Stimulated activated memory B cell treated with anti-CD40 and anti-IgM and Interleukin-4, amounts not matched to agents 10 μg/mL and 1 μg/mL and 100 μg/mL, for 72 hours (primary cell): ENCODE measurements at places on chromosomes 13 and 19.

GRCh38 chr13:93345024-93345423 lies 118.4 kb downstream of the GPC6 start:
- ATAC-seq: no peak
- H3K36me3 ChIP-seq: no peaks in the 10 kb centered on the region
- H3K4me1 ChIP-seq: no peaks in the 10 kb centered on the region
- H3K27me3 ChIP-seq: no peaks in the 10 kb centered on the region
- no peak overlapping the region for H3K4me3 ChIP-seq

DNA sequence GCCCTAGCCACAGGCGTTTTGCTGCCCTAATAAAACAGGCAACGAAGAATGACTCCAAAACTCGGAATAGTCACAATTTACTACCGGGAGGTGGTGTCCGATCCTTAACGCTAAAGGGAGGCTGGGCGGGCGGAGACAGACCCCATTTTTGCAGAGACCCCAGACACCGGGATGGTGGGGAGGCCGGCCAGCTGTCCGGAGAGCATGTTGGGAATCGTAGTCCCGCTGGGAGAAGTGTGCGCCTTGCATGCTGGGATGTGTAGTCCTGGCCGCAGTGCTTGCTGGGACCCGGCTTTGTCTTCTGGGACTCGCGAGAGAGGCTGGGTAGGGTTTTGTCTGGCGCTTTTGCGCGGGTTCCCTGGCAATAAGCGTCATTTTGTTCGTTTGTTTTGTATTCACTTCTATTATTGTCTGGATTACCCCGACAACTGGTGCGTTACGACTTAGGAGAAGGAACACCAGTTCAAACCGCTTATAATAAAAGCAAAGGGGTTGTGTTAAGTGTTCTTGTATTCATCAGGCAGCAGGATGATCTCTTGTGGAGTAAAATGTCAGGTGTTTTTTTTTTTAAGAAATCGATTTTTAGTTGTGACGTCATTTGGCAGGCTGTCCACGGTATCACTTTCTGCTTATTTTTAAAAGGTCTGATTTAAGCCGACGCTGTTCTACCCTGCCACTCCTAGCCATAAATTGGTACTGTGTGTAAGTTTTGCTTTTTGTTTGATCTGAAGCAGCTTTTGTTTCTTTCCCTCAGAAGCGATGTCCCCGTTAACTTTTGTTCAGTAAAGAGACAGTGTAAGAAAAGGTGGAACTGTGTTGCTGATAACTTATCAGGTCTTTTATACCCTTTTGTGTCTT lies 676 bp upstream of the HSPH1 start:
- H3K27ac ChIP-seq: peak overlapping the region; percentile 97
- H3K27me3 ChIP-seq: no peaks in the 10 kb centered on the region
- peak overlapping the region; percentile 98 for H3K4me3 ChIP-seq
- peaks cover 30% of the 10 kb centered on the region for H3K4me1 ChIP-seq

DNA sequence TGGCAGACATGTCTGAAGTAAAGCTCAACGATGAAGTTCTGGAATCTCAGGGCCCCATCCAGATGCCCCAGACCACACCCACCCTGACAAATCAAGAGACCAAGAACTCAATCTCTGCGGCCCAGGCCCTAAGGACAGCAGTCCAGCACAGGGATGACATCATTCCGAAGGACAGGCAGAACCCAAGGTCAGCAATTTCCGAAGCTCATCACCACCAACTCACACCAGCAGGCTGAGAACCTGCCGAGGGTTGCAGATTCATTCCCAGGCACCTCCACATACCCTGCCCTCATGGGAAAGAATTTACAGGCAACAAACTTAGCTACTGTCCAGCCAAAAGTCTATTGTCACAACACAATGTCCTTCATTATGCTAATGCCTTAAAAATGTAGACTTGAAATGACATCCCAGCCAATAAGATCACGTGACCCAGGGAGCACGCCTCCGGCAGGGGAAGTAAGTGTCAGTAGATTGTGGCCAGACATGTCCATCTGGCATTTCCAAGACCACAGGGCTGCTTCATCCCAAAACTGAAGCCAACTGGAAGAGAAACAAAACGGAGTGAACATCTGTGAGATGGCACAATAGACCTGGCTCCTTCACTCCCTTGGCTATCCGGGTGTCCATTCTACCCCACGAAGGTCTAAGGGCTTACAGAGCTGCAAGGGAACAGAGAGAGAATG lies 98.8 kb downstream of the CRYL1 start:
- H3K36me3 ChIP-seq: peaks cover 38% of the 10 kb centered on the region
- H3K27ac ChIP-seq: no peak overlapping the region
- H3K4me3 ChIP-seq: no peak overlapping the region
- peaks cover 16% of the 10 kb centered on the region for H3K4me1 ChIP-seq
- no peaks in the 10 kb centered on the region for H3K27me3 ChIP-seq
- no peak for ATAC-seq

GRCh38 chr13:32060401-32060878 lies 28.9 kb downstream of the FRY start:
- no peaks in the 10 kb centered on the region for H3K36me3 ChIP-seq
- no peak overlapping the region for H3K4me3 ChIP-seq
- H3K27ac ChIP-seq: no peak overlapping the region
- H3K4me1 ChIP-seq: no peaks in the 10 kb centered on the region

DNA sequence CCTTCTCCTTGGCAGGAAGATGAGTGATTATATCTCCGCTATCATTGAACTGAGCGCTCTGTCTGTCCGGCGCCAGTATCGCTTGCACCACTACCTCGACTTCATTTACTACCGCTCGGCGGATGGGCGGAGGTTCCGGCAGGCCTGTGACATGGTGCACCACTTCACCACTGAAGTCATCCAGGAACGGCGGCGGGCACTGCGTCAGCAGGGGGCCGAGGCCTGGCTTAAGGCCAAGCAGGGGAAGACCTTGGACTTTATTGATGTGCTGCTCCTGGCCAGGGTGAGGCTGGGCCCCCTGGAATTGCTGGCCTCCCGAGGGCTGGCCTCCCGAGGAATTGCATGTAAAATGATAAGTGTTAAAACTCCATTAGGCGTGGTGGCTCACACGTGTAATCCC lies 32.1 kb downstream of the CYP4F22 start:
- peaks cover 35% of the 10 kb centered on the region for H3K27me3 ChIP-seq
- no peaks in the 10 kb centered on the region for H3K36me3 ChIP-seq

- H3K4me1 ChIP-seq: peaks cover 15% of the 10 kb centered on the region
- H3K27me3 ChIP-seq: peaks cover 70% of the 10 kb centered on the region
- no peak for ATAC-seq
Observed at GRCh38 chr19:51462276-51462675, 4.0 kb upstream of the SIGLEC8 start.

- H3K27ac ChIP-seq: no peak overlapping the region
- peaks cover 49% of the 10 kb centered on the region for H3K27me3 ChIP-seq
- H3K4me3 ChIP-seq: no peak overlapping the region
Observed at GRCh38 chr19:15227261-15227660, 5.0 kb downstream of the EPHX3 start.

- ATAC-seq: no peak
- no peaks in the 10 kb centered on the region for H3K27me3 ChIP-seq
Observed at GRCh38 chr19:16266586-16266942, 58.1 kb upstream of the KLF2 start.

DNA sequence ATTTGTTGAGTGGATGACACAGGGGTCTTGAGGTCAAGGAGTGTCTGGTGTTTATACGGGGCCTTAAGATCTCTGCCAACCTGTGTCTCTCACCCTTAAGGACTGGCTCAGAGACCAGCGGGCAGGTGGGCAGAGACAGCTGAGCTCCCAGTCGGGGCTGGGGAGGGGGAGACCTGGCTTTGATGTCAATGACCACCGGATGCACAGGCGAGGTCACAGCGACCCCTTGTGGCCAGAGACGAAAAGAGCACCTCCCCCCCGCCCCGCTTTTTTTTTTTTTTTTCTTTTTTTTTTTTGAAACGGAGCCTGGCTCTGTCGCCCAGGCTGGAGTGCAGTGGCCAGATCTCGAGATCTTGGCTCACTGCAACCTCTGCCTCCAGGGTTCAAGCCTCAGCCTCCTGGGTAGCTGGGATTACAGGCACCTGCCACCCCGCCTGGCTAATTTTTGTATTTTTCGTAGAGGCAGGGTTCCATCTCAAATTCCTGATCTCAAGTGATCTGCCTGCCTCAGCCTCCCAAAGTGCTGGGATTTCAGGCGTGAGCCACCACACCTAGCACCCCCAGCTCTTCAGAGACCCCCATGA lies 12.1 kb upstream of the KLK14 start:
- H3K36me3 ChIP-seq: peaks cover 26% of the 10 kb centered on the region
- peaks cover 11% of the 10 kb centered on the region for H3K4me1 ChIP-seq
- ATAC-seq: no peak

DNA sequence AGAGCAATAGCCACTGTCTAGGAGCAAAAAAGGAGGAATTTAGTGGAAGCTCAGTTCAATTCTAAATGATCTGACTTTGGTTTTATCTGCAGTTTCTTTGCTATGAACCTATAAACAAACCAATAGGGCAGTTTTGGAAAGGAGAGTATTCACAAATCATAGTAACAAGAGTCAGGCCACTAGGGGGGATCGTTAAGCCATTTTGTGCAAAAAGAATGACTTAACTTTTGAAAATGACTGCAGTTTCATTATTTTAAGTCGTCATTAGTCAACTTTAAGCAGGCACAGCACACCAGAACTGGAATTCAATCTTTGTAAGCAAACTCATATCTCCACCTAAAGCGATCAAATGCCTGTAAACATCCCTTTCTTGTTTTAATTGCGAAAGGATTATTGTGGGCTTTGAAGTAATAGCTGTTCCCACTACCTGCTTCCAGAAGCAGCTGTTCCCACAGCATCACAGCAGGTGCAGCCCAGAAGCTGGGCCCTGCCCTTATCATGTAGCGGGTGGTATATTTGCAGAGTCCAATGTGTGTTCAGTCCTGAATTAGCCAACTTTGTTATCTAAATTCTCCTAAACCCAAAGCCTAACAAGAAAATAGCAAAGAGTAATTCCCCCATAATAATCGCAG lies 51.5 kb downstream of the SOX21 start:
- H3K4me3 ChIP-seq: no peak overlapping the region
- no peak overlapping the region for H3K27ac ChIP-seq
- no peaks in the 10 kb centered on the region for H3K4me1 ChIP-seq
- no peak for ATAC-seq

DNA sequence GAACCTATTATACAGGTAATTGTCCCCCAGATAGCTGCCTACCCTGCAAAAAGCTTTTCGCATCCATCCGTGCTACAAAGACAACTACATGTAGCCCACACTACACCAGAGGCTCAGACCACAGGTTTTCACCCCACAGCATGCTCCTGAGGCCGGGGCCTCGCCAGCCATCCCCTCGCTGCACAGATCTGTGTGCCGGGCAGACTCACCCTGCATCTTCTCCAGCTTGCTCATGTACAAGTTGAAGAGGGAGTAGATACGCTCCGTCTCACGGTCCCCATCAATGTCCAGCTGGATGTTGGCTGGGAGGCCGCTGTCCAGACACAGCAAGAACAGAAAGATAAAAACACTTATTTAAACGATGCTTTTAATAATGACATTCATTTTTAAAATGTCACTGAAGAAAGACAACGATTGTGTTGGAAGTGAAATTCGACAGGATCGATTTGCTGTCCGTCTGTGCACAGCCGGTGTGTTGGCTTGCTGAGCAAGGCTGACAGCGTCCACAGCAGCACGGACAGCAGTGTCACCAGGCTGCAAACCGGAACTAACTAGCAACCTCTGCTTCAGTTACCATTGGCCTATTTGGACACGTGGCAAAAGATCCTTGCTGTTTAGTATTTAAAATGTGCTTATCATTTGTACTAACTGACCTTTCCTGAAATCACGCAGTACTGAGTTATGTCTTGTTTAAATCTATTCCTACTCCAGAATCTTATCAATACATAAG lies 18.6 kb upstream of the C13orf46 start:
- no peaks in the 10 kb centered on the region for H3K27me3 ChIP-seq
- peaks cover 52% of the 10 kb centered on the region for H3K36me3 ChIP-seq
- H3K4me1 ChIP-seq: peaks cover 20% of the 10 kb centered on the region
- ATAC-seq: no peak

GRCh38 chr19:51141181-51141580 lies 920 bp upstream of the SIGLEC7 start:
- H3K27ac ChIP-seq: no peak overlapping the region
- H3K4me3 ChIP-seq: no peak overlapping the region
- peaks cover 62% of the 10 kb centered on the region for H3K27me3 ChIP-seq
- no peaks in the 10 kb centered on the region for H3K36me3 ChIP-seq

DNA sequence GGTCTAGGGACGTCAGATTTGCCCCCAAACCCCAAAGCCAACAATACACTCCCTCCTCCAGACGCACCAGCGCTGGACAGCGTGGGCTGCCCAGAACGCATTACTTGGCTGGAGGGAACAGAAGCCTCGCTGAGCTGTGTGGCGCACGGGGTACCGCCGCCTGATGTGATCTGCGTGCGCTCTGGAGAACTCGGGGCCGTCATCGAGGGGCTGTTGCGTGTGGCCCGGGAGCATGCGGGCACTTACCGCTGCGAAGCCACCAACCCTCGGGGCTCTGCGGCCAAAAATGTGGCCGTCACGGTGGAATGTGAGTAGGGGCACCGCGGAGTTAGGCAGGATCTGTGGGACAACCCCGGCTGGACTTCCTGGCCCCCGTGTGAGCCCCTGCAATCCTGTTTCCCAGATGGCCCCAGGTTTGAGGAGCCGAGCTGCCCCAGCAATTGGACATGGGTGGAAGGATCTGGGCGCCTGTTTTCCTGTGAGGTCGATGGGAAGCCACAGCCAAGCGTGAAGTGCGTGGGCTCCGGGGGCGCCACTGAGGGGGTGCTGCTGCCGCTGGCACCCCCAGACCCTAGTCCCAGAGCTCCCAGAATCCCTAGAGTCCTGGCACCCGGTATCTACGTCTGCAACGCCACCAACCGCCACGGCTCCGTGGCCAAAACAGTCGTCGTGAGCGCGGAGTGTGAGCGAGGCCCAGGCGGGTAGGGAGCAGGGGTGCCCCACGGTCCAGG lies 4.0 kb downstream of the ICAM5 start:
- no peak for ATAC-seq
- H3K27me3 ChIP-seq: peaks cover 66% of the 10 kb centered on the region
- peak overlapping the region; percentile 6 for H3K27ac ChIP-seq
- peaks cover 53% of the 10 kb centered on the region for H3K4me1 ChIP-seq
- no peak overlapping the region for H3K4me3 ChIP-seq

DNA sequence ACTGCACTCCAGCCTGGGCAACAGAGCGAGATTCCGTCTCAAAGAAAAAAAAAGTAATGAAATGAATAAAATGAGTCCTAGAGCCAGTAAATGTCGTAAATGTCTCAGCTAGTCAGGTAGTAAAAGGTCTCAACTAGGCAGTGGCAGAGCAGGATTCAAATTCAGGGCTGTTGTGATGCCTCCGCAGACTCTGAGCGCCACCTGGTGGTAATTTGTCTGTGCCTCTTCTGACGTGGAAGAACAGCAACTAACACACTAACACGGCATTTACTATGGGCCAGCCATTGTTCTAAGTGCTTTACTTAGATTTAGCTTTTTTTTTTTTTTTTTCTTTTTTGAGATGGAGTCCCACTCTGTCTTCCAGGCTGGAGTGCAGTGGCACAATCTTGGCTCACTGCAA lies 30.2 kb downstream of the CYP2F1 start:
- H3K27ac ChIP-seq: no peak overlapping the region
- ATAC-seq: peak; percentile 70
- no peak overlapping the region for H3K4me3 ChIP-seq

GRCh38 chr13:88801361-88801760 lies 1130.2 kb downstream of the SLITRK5 start:
- no peak for ATAC-seq
- H3K4me3 ChIP-seq: no peak overlapping the region
- H3K36me3 ChIP-seq: no peaks in the 10 kb centered on the region
- no peak overlapping the region for H3K27ac ChIP-seq
- H3K4me1 ChIP-seq: no peaks in the 10 kb centered on the region
